ENCODE measurements at places on chromosomes 11 and 22.

GRCh38 chr11:17597770-17598169, 50.7 kb downstream of the OTOG start:
- DNase-seq, result no peak

DNA sequence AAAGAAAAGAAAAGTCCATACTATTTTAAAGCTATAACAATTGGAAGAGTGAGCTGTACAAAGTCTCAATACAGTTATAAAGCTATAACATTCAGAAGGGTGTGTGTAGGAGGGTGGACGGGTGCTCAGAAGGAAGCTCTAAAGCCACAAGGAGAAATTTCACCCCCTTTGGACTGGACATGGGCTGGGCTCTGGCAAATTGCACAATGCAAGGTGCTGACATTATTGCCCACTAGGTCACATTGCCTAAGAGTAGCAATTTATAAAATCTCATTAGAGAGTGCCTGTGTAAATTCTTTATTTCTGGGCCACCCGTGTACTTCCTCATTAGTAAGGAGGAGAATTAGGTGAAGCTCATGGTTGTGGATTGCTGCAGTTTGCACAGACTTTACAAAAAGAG, 5.7 kb upstream of the APOBEC3A start:
- DNase-seq, result no peak

GRCh38 chr11:22331771-22332170, 6.4 kb upstream of the SLC17A6 start:
- no peak for DNase-seq

- DNase-seq, result no peak
Observed at GRCh38 chr22:29300807-29301601, 5.4 kb upstream of the GAS2L1 start.

DNA sequence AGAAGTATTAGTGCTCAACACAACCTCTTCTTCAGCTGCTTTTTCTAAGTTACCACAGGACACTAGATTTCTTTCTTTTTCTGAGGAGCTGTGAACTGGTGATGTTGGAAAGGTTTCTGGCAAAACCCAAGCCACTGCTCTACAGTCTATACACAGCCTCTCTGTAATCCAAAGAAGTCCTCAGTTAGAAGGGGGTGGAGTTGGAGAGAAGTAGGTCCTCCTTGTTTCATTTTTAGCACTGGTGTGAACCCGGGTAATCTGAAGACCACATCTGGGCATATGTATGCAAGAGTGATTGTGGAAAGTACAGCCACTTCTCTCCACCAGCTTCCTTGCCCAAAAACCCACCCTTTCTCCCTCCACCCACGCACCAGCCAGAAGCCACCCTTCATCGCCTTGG, 1168.1 kb downstream of the LRRC4C start:
- DNase-seq, result no peak

DNA sequence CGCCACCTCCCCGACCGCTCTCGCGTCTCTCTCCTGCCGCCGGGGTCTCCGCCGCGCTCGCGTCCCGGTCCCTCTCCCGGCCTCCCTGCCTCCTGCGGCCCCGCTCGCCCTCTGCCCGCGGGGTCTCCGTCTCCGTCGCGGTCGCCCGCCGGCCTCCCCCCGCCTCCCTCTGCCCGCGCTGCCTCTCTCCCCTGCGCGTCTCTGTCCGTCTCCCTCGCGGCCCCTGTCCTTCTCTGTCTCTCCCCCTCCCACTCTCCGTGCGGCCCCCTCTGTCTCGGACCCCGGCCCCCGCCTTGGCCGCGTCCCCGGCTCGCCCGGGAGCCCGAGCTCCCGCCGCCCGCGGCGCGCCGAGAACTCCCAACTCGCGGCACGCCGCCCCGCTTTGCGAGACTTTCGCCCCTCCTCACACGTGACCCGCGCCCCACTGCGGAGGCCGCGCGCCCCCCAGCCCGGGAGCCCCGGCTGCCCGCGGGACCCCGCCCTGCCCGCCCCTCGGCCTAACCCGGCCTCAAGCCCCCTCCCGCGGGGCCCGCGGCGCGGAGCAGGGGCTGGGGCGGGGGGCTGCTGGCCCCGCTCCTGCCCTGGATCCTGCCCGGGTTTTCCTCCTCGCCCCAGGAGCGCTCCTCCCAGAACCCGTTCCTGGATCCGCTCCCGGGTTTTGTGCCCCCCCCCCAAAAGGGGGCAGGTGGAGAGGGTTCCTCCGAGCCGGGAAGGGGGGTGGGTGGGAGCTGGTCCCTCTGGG, 702 bp upstream of the KCNJ4 start:
- no peak for DNase-seq
